ENCODE measurements at places on chromosomes 7 and 10.

DNA sequence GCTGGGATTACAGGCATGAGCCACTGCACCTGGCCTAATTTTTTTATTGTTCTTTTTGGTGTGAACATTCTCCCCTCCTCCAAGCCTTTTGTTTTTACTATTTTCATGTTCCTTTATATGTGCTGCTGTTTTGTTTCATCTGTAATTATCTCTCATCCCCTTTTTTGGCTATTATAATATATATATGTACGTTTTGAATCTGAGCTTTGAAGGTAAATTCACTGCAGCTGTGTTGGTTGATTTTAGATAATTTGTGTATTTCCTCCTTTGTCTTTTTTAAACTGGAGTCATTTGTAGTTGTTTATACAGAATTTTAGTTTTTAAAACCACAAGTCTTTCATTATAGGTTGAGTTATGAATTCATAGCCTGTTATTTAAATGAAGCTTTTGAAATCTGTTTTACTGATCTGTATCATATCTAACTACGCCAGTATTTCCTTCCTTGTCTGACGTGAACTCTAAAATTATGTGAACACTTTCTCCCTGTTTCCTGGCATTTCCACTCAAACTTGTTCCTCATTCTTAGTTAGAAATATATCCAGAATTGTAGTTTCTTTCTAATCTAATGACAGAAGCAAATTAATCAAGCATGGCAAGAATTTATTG, 54.9 kb downstream of the PTEN start:
- no peak for DNase-seq

DNA sequence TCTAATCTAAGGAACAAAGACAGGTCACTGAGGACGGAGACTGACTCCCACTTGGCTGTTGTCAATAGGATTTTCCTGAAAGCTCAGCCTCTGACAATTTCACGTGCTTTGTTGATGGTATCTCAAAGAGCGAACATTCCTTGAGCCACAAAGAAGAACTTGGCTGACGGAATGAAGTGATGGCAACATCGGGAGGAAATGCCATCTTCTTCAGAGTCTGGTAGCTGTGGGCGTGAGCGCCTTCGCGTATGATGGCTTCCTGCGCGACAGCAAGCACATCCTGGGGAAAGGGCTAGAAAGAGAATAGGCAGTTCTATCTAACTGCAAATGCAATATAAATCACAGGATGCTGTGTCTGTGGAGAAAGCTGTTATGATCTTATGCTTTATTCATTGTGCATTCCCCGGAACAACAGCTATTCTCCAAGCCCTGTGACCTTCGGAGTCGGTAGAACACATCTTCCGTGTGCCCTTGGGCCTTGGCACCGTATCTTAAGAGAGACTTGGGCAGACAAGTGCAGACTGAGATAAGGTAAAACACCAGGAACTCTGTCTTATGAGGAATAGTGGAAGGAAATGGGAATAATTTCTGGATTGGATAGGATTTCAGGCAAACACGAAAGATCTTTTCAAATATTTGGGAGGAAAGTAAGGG, 19.6 kb upstream of the GTPBP4 start:
- no peak for DNase-seq

DNA sequence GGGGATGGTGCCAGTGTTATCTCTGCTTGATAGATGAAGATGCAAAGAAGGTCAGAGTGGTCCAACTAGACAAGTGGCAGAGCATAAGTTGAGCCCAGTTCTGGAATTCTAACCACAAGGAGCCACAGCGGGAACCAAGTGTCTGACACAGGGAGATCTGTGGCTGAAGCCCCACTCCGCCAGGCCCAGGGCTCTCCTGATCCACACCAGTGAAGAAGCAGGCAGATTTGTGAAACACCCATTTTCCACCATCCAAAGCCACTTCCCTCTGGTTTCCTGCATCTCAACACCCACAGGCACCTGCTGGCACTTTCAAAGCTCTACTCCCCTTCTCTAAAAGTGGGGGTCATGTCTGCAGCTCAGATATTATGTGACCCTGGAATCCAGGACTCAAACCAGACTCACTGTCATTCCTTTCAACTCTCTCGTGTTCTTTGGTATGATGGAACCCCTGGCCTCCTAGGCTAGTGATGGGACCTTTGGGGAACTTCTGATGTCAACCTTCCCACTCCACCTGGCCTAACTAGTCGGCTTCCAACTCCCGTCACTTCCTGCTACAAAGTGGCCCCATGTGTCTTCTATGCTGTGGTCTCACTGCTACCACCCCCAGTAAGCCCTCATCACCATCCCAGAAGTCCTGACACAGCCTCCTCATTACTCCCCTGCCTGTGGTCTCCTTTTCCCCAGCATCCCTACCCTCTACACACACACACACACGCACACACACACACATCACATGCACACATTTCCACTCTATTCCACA, 177.6 kb downstream of the GRID1 start:
- DNase-seq: no peak

GRCh38 chr7:30253796-30254165, 30.6 kb upstream of the ZNRF2 start:
- no peak for DNase-seq

DNA sequence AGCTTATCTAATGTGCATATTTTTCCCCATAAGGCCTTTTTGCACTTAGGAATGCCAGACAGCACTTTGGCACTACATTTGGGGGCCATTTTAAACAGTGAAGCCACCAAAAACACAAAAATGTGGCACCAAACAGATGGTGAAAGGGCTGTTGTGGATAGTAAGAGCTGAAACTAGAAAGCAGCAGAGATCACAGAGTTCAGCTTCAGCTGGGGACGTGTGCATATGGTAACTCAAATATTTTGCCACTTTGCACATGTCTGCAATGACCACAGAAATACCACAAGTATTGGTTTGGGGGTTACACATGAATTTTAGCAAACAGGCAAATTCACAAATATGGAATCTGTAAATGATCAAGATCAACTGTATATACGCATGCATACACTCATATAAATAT, 72.8 kb downstream of the PODXL start:
- DNase-seq: no peak

GRCh38 chr10:43998021-43998809, 349.5 kb upstream of the ZNF32 start:
- DNase-seq: no peak

DNA sequence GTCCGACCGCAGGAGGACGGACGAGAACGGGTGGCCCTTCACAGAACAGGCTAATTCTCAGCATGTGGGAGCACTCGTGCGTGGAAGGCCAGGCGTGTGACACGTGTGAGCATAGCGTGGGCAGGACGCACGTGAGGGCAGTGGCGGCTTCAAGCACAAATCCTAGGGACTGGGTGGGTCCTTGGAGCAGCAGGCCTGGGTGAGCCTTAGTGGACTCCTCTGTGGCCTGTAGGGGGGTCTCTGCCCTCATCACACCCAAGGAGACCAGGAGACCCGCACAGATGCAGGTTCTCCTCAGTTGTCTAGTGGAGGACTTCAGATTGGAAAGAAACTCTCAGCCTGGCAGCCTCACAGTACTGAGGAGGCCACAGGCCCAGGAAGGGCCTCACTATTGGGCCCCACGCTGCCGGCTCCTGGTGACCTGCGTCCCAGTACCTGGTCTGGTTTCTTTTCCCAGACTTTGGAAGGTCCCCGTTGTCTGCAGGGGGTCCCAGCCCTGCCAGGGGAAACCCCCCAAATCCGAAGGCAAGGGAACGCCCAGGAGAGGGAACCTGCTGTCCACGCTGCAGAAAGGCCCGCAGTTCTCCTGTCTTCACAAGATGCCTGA, 49.1 kb upstream of the FAM20C start:
- DNase-seq: no peak

DNA sequence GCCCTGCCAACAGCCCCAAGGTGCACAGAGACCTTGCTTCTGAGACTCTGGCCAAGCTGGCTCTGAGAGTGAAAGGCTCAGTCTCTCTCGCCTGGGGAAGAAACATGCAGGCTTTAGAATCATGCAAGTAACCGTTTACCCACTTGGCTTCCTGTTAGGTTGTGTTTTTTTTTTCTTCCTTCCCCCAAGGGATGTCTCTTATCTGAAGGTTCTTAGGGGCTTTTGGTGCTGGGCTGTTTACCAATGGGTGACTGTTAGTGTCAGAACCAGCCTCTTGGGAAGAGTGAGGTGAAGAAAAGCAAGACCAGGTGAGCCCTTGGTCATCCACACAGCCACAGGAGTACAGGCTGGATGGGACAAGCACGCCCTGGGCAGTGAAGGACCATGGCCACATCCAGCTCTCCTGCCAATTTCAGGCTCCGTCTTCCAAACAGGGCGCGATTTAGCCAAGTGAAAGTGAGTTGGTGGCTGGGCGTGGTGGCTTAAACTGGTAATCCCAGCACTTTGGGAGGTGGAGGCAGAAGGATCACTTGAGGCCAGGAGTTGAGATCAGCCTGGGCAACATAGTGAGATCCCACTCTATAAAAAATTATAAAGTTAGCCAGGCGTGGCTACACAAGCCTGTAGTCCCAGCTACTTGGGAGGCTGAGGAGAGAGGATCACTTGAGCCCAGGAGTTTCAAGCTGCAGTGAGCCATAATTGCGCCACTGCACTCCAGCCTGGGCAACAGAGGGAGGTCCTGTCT, 76.3 kb upstream of the CUX1 start:
- DNase-seq: no peak

- DNase-seq: no peak
Observed at GRCh38 chr7:84247591-84247990, 53.0 kb upstream of the SEMA3A start.

DNA sequence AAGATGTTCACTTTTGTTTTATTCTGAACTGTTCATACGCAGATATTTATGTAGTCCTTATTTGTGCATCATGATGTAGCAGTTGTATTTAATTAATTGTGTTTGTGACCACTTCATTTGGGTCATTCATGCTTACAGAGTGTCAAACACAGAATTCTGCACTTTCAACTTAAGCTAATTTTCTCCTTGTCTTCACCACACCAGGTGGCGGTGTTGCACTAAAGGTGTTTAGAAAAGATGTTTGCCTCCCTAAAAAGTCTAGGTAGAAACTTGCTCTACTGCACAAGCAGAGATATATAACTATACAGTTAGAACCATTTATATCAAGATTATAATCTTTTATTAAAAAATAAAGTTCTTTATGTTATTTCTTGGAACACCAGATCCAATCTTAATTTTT, 1.3 kb upstream of the TAS2R38 start:
- no peak for DNase-seq

DNA sequence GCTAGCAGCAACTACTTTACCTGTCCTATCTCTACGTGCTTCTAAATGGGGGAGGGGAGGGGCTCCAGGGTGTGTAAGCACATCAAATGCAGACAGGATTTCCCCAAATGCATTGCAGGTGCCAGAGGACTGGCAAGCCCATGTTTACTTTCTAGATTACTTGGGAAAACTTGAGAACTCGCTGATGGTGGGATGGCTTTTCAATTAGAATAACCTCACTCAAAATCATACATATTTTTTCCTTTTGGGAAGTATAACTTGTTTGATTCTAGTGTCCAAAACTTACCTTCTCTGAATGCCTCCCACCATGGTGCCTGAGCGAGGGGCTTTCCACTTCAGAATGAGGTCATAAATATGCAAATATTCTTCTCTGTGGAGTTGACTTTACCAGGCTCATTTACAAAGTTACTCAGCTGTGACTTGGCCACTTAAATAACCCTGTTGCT, 191.3 kb upstream of the RHOBTB1 start:
- no peak for DNase-seq

DNA sequence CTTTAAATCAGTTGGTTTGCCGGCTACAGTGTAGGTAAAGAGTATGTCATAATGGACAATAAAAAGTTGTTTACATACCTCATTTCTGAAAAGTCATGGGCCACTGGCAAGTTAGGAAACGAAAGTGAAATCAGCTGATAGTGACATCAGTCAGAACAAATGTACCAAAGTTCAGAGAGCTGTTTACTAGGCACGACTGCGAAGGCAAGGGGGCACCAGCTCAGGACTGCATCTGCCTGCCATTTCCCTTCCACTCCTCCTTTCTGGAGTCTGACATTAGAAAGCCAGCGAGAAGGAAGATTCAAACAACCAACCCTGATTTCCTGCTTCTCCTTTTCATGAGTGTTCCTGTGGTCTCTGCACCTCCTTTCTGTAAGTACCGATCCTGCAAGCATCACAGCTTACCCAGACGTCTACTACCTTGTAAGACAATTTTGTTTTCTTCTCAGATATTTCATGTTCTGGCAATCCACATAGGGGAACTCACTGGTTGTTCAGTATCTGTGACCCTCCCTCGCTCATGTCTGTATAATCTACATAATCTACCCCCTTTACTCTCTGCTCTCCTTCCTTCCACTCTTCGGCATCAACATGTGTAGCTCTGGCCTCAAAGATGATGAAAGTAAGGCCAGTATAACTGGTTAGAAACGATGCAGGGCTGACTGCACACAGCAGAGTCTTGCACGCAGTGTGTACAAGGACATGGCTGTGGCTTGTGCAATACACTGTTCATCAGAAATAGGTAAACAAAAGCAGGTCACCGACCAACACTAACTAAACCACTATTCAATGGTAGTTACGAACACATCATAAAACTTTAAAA, at the start of gene TMEM140:
TSS of gene TMEM140 (plus strand) at position 174 of the 823 bp plus-strand sequence. CDS start 16,370 bp downstream, outside the sequence.
- no peak for DNase-seq

GRCh38 chr10:86451604-86451960, 70.0 kb downstream of the WAPL start:
- DNase-seq: no peak

Data from NCI-H2171 (cell line).